Ecto neural progenitor cell (in vitro differentiated cells): ENCODE measurements at places on chromosomes 4 and X.

GRCh38 chr4:16759931-16760582 lies 138.4 kb downstream of the LDB2 start:
- no peak for DNase-seq

DNA sequence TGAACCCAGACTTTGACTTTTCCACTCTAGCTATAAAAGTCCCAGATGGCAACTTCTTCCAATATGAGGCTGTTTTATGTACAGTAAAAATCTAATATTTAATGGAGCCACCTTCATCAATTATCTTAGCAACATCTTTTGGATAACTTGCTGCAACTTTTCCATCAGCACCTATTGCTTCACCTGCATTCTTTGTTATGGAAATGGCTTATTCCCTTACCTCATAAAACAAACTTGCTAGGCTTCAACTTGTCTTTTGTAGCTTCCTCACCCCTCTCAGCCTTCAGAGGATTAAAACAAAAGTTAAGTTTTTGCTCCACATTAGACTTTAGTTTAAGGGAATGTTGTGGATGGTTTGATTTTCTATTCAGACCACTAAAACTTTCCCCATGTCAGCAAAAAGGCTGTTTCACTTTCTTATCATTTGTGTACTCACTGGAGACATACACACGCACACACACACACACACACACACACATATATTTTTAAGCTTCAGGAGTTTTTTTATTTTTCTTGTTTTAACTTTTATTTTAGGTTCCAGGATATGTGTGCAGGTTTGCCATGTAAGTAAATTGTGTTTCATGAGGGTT lies 1296.1 kb upstream of the PABPC4L start:
- DNase-seq = no peak

DNA sequence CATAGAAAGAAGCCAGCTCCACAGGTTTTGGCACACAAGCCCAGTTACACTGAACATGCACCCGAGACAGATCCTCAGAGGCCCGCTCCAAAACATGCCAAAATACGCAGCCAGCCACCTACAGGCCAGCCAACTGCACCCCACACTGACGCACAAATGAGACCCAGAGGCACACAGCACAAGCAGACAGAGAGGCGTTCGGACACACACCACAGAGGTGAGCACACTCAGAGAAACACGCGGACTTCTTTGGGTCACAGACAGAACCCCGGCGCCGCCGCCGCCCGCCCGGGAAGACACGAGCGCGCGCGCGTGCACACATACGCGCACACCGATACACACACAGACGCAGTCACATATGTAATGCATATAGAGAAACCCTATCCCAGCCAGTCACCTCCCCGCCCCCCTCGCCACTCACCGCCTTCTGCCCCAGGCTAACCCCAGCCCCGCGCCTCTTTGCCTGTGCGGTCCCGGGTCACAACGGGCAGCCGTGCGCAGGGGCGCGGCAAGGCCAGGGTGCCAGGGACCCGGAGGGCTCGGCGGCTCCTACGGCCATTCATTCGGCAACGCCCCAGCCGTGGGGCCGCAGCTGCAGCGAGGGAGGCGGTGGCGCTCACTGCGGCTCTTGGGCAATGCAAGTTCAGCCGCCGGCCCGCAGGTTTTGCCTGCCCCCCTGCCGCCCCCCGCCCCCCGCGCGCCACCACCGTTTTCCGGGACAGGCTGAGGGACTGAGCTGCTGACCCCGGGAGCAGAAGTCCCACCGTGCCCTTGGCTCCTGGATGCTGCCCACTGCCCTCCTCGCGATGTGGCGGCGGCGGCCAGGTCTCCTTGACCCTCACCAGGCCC lies 553 bp downstream of the SEPTIN6 start:
- DNase-seq = peak; percentile 58

- DNase-seq = no peak
Measured at GRCh38 chr4:56229947-56230346, 157.3 kb downstream of the AASDH start.

GRCh38 chr4:153297116-153297515 lies 47.4 kb upstream of the MND1 start:
- DNase-seq = no peak

- no peak for DNase-seq
Measured at GRCh38 chr4:17809667-17810066, 890 bp downstream of the DCAF16 start.

GRCh38 chr4:51862199-51862598 lies 19.2 kb downstream of the DCUN1D4 start:
- no peak for DNase-seq

GRCh38 chrX:69024931-69025330 lies 140.3 kb downstream of the PJA1 start:
- no peak for DNase-seq

DNA sequence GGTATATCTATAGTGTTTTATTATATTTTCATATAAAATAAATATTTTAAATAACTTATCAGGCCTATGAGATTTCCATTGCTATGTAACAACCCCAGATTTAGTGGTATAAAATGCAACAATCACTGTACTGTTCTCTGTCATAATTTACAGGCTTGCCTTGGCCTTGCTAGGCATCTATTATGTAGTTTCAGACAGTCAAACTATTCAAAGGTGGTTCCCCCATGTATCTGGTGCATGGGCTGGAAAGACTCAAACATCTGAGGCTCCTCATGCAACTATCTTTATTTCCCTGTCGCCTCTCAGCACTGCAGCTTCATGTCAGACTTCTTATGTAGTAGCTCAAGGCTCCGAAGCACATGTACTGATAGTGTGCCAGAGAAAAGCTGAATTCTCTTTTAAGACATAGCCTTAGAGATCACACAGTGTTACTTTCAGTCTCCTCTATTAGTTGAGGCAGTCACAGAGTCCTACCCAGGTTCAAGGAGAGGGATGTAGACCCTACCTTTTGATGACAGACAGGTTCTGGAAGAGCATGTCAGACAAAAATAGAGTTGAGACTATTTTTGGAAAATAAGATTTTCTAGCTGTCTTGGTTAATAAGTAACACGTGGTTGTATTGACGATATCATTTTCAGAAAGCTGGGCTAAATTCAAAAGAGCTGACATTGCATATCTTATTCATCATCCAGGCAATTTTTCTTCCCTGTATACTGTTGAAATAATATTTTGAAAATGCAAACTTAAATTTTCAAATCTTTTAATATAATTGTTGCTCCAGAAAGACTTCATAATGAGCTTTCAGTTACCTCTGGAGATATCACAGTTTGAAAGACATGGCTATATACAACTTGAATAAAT lies 19.4 kb downstream of the MTTP start:
- no peak for DNase-seq

GRCh38 chr4:26075583-26075982 lies 161.6 kb downstream of the SMIM20 start:
- no peak for DNase-seq

DNA sequence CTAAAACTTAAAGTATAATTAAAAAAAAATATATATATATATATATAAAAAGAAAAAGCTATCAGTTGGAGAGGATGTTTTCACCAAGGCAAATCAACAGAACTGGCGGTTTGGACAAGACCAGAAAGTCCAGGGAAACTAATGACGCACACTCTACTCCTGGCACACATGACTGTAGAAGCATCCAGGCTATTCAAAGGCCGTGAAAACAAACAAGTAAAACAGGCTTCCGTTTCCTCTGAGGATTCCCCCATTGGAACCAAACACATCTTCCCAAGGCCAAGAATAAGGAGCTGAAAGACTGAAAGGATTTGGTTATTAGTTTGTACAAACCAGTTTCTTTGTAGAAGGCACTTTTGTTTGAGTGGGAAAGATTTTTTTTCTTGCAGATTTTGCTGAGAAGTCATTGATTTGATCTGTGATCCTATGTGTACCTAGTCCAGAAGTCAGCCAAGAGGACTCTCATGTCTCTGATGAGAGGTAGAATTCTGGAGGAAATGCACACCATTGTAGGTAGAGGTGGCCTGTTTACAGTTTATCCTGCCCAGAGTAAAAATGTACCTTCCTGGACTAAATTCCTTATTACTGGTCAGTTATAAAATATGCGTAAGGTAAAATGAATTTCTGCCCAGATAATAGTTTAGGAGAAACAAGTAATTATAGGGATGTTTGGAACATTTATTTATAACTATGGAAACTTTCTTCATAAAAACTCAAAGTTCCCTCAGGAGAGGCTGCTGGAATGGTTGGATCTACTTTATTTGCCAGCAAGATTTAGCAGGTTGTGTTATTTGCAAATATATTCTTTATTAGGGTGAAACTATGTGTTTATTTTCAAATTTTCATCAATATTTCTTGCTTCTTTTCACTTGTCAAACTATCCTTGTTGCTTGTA lies 66.5 kb downstream of the DMP1 start:
- DNase-seq = no peak

DNA sequence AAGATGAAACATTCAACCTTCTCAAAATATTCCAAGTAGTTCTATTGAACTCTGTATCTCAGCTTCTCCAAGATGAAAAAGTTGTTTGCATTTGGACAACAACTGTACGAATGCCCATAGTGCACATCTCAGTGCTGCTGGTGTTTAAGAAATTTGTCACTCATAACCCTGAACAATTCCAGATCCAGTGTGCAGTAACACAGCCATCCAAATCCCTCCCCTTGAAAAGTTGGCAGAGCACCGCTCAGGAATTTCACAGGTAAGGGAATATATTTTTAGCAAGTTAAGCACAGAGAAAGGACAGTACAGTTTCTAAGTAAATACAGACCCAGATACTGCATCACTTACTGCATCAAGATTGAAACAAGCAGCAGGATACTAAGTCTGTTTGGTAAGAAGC lies 104.7 kb downstream of the CNOT6L start:
- no peak for DNase-seq

DNA sequence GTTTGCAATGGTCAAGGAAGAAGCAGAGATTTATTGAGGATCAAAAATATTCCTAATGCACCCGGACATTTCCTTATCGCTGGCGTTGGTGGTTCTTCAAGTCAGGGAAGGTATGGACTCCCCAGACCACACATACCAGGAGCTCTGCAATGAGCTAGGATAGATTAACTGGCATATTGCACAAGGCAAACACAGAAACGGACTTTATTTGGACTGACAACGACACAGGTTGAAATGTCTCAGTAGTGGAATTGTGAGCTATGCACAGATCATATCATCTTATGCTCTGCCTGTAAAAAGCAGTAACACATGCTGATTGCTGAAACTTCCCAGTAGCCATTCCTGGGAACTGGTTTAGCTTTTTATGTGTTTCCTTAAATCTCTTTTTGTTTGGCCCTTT lies 1.7 kb downstream of the TSPAN7 start:
- DNase-seq = no peak

- DNase-seq = no peak
Measured at GRCh38 chr4:1057403-1057745, 45.9 kb downstream of the FGFRL1 start.

DNA sequence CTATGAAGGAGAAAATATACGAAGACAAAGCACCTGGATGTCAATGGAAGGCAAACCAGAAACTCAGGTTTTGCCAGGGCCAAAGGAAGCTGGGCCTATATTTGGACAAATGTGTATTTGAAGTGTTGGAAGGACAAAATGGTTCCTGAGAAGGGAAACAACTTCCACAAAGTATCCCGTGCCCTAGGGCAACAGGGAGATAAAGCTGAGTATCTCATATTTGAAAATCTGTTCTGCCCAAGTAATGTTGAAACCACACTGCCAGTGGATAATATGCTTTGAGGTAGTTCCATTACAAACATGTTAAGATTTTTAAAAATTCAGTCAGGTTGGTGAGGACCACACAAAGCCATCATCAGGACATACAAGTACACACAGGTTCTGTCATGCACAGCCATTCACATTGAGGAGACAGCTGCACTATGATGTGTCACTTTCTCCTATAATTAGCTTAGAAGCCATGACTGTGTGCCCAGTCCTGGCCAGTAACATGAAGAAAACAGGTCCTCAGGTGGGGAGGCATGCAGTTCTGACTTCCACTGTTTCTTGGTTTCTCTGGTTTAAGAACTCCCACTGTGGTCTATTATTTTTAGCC lies 116.4 kb downstream of the PWWP3B start:
- DNase-seq = no peak

DNA sequence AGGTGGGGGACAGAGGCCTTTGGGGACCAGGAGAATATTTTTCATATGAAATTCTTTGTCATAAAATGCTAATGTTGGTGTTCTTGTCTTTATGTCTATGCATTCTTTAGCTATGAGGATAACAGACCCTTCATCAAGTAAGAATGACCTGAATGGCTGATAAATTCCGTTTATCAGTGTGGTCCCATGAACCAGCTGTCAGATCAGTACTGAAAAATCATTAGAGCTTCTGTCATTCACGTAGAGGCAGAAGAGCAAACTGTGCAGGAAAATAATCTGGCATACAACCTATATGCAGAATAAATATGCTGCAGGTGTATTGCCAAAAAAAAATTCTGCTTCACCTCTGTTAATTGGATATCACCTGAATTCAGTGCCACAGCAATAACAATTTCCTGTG lies 828.6 kb downstream of the ADGRL3 start:
- DNase-seq = no peak

- DNase-seq = no peak
Measured at GRCh38 chrX:15566244-15566643, 34.5 kb downstream of the ACE2 start.

DNA sequence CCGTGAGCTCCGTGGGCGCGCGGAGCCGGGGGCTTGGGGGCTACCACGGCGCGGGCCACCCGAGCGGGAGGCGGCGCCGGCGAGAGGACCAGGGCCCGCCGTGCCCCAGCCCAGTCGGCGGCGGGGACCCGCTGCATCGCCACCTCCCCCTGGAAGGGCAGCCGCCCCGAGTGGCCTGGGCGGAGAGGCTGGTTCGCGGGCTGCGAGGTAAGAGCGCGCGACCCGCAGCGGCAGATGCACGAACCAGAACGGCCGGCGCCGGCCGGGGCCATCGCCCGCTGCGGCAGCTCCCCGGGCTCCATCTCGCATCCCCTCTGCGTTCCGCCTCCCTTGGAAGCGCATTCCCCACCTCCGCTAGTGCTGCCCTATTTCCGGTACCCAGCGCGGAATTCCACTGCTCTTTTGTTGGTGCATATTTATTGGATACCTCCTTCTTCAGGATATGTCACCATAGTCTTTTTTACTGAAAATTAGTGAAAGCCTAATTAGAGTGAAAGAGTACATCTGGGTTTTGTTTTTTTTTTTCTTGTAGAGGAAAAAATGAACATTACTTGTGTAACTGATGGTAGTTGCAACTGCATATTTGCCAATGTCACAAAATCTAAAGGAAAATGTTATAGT lies 797 bp downstream of the PKD2 start:
- DNase-seq = peak; percentile 69

- no peak for DNase-seq
Measured at GRCh38 chr4:1509366-1509765, 103.1 kb upstream of the NKX1-1 start.

DNA sequence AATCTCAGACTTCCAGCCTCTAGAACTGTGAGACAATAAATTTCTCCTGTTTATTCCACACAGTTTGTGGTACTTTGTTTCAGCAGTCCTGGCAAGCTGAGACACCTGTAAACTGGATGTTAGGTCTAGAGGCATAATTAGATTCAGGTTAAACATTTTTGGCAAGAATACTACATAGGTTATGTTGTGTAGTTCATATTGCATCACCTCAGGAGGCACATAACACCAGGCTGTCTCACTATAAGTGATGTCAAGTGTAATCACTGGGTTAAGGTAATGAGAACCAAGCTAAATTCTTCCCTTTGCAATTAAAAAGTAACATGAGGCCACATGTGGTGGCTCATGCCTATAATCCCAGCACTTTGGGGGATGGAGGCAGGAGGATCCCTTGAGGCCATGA lies 214.2 kb downstream of the ZNF674 start:
- DNase-seq = no peak

- no peak for DNase-seq
Measured at GRCh38 chr4:69066945-69067344, 29.3 kb upstream of the UGT2B7 start.

GRCh38 chr4:125681240-125681639 lies 366.5 kb downstream of the FAT4 start:
- DNase-seq = no peak

- DNase-seq = no peak
Measured at GRCh38 chr4:99886146-99886545, 8.1 kb downstream of the LAMTOR3 start.
